ENCODE measurements at places on chromosomes 5 and 9.

DNA sequence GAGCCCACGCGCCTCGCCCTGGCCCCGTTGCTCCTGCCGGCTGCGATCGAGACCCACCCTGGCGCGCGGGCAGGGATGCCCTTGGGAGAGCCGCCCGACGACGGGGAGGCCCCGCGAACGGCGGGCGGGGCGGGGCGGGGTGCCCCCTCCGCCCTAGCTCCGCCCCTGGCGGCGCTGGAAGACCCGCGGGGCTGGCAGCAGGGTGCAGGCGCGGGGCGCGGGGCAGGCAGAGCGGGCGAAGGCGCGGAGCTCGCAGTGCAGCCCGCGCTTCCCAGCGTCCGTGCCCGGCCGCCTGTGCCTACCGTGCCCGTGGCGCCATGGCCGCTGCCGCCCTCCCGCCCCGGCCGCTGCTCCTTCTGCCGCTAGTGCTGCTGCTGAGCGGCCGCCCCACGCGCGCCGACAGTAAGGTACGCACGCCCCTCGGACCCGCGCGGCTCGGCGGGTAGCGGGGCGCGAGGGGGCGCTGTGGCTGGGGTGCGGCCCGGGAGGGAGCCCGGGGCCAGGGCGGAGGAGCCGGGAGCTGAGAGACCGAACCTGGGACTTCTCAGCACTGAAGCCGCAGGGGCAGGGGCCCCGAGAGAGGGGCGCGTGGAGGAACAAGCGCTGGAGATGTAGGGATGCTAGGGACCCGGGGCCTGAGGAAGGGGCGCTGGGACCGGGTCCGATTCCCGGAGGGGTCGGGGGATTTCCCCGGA is at the start of gene OLFML2A:
Gene OLFML2A (plus strand): TSS at position 180 of the 695 bp plus-strand sequence. CDS start 138 bp downstream, at position 318.
- DNase-seq = peak; percentile 43

DNA sequence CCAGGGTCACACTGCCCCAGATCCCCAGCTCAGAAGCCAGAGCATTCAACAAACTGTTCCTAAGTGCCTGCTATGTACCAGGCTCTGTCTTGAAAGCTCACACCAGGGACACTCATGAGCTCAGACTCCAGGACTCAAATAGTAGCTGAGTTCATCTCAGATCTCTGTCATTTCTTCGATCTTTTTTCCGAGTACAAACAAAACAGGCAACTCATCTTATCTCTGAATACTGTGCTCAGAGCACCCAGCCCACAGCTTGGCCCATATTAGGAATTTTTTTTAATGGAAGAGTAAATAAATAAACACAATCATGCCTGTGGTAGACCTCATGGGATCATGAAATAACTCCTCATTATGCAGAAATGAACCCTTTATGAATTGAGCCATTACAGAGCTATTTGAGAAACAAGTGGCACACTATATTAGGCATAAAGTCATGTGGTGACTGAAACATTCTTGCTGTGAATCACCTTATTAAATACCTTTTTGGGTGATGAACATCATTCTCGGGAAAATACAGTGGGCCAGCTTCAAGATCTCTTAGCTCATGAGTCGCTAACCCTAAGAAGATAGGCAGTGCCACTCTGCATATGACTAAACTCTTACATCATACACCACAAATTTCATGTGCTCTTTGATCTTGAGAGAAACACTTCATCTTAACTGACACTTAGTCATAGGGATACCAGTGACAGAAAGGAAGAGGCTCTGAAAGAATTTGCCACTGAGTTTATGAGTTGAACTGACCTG is 9.9 kb downstream of the SH3RF2 start:
- DNase-seq = peak; percentile 48

DNA sequence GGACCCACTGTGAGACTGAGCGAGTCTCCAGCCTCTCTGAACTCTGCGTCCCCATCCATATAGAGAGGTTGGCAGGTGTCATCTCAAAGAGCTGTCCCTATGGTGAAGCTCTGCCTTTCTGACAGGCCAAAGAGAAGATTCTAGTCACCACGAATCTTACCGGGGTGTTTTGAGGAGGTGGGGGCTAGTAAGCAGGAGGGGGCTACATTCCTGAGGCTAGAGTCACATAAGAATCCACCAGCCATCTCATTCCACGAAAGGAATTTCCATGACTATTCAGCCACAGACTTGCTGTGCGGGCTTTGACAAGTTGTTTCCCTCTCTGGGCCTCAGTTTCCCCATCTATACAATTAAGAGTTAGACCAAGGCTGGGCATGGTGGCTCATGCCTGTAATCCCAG is 16.3 kb downstream of the PDGFRB start:
- DNase-seq = no peak

DNA sequence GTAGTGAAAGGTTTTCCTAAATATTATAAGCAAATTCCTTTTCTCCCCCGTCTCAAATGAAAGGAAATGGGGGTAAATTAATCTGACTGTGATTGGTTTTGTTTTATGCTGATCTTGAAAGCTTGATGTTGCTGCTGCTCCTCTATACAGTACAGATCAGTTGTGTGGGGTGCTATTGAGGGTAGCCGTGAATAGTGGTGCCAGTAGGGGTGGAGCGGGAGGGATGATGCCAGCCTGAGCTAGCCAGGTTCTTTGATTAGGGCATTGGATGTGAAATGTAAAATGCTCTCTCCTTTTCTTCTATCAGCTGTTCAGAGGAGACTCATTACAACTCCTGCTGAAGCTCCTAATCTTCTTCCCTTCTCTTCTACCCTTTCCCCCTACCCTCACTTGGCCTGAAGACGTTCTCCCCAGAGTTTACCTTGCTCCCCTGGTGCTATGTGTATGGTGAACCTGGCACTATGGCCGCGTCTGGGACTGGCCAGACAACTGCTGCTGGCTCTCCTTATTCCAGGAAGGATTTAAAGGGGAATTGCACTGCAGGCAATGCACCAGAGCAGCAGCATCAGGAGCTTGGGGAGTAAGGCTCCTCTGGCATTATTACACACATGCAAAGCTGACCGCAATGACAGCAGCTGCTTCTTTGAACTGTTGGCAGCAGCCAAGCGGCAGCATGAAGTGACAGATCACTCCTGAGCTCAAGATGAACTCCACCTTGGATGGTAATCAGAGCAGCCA is 566 bp downstream of the GPR21 start:
- DNase-seq = peak; percentile 46

GRCh38 chr5:22896152-22896551 is 43.0 kb upstream of the CDH12 start:
- DNase-seq = no peak

GRCh38 chr9:105911104-105911911 is 217.0 kb downstream of the TMEM38B start:
- no peak for DNase-seq

DNA sequence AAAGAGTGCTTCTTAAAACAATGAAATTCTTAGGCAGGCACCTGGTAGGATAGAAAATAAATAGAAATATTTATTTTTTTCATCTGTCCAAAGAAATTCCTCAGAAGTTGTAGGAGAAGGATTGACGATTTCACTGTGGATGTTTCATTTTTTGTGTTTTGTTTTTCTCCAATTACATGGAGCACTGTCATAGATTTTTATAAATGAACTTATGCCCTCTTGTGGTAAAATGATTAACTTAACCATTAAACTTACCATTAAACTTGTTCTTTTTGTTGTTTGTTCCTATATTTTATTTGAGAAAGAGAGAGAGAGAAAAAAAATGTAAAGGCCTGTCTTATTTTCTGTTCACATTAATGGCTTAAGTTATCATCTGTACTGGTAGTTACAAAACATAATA is 339.2 kb downstream of the PRR16 start:
- no peak for DNase-seq

- DNase-seq = peak; percentile 76
These were observed 12.3 kb upstream of the DPM2 start for GRCh38 chr9:127949827-127950512.

DNA sequence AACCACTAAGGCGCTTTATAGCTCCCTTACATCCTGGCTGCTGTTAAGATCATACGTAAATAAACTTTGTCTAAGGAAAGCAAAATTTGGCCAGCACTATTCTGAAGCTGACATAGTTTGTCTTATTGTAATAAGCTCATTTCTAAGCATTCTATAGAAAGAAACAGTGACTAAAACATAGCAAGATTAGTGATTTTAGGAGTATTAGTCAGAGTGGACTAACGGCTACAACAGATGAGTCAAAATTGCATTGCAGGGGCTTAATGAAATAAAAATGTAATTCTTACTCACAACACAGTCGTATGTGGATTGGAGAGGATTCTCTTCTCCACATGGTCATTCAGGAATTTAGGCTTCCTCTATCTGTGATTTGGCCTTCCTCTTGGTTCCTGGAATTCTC is 347.6 kb downstream of the GADD45G start:
- DNase-seq = no peak

DNA sequence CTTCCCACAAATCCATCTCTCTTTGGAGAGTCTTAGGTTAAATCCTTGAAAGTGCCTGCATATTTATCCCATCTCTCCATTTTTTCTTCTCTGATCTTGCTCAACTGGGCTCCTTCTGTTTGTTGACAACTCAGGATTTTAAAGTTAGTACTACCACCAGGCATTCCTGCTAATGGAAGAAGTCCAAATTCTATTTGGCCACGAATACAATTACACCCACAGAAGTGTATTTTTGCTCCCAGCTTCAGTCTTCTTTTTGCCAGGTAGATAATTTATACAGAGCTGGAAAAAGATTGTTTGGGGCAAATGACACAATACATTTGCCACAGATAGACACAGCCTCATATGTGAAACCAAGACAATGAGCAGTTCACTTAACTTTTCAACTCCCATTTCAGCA is 74.8 kb downstream of the CETN3 start:
- no peak for DNase-seq

DNA sequence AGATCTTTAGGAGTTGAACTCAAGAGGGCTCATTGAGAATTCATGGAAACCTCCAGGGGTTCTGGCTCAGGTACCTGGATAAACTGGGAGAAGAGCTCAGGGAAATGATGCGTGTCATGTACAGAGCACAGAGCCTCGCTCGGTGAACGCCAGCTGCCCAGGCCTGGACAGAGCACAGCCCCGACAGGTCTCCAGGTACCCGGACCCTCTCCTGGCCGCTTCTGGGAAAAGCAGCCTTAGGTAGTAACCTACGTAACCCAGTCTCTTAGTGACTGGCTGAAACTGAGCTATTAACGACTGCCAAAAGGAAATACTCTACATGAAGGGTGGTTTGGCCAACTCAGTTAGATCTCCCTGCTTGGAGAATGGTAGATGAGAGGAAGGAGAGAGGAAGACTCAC is 157.4 kb downstream of the TTLL11 start:
- no peak for DNase-seq

DNA sequence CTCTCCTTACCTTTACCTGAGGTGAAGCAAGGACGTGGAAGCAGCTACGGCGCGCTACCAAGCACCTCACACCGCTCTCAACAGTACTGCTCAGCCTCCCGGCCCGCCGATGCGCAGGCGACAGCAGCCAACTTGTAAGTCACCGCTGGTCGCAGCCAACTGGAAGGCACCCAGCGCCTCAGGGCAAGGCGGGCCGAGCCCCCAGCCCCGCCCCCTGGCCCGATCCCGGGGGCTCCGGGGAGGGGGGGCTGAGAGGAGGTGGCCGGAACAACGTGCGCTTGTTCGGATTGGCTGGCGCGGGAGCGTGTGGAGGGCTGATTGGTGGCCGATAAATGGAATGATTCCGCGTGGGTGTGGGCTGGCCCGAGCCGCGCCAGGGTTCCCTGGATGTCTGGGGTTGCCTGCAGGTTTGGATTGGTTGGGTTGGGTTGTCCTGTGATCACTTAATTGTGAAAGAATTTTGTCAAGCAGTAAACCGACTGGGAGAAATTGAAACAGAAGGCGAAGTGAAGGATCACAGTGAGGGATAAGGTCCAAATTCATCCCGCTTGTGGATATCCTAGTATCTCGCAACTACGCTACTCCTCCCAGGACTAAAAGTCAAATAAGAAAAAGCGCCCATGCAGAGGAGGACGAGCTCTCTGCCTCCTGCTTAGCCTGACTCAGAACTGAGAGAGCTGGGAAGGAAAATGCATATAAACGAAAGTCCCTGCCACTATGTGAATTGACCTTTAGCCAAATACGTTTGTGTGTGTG is at the start of gene STARD4:
Gene STARD4 (minus strand): TSS at position 161 of the 756 bp plus-strand sequence. CDS start 5,102 bp downstream, outside the sequence.
- DNase-seq = peak; percentile 93

DNA sequence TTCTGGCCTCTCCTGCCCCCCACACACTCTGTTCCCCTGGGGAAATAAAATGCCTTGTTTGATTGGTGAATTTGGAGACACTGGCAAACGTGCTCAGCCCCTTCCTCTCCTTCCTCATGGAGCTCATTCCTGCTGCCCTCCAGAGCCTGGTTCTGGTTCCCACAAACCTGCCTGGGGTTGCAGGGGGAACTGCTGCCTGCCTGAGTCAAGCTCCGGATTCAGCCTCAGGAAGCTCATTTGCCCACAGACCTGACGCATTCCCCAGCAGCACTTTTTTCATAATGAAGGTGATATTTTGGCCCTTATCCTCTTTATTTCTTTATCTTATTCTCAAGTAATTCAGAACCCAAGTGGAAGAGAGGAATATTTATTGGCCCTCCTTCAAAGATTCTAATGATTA is 140.5 kb downstream of the TTLL11 start:
- DNase-seq = no peak

DNA sequence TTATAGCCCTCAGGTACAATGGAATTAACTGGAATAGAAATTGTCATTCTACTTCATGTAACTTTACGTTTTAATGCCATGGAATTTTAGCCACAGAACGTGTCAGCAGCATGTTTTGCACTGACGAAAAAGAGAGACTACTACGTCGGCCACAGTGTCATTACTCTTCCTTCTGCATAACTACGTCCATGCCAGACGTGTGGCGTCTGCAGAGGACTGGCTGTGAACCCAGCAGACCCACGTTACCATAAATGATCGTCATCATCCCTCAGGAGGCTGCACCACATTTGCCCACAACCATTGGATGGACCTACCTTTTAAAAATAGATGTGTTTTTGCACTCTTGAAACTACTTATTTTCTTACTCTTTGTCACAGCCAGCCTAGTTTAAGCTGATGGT is 63.8 kb upstream of the ATG10 start:
- no peak for DNase-seq

DNA sequence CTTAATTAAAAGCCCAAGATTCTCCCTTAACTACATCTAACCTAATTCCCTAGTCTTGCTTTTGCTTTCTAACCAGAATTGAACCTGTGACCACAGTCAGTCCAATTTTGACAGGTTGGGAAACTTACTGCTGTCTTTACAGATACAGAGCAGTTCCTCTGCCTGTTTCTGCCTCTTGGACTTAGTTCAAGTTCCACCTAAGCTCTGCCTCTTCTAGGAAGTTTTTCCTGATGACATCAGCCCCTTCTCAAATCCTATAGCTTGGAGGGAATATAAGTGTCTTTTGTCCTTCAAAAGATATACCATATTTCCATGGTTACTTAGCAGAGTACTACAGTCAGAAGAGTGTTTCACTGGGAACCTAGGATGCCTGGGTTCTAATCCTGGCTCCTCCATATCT is 31.7 kb downstream of the BRINP1 start:
- DNase-seq = no peak

DNA sequence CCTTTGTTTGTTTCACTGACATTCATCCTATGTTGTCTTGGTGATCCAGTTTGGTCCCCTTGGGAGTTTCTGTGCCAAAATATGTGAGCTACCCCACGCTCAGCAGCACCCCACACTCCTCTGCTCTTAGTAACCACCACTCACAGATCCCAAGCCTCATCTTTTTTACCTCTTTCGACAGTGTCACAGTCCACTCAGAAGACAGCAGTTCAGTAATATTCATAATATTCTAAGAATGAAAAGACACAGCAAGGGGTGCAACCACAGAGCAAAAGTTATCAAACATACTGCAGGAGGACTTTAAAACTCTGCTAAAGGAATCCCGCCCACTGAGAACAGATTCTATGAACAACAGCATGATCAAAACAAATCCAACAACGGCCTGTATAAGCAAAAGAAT is 28.2 kb downstream of the RNF130 start:
- peak; percentile 39 for DNase-seq

GRCh38 chr9:137277329-137278041 is at the start of gene TOR4A:
TOR4A (plus strand) TSS chr9:137277726; CDS start chr9:137278690, 964 bp downstream.
- DNase-seq = peak; percentile 73
